A549 treated with AZD2906 at 1 μM for 4 hours (cell line): ENCODE measurements at places on chromosomes 11 and 22. TPM values are rescaled to one million over a fixed set of nuclear protein-coding genes. Genes with fewer than 3 reads are reported as not detected.

Gene ZNF214
- 0.72 to 1.2 TPM (median 0.93 TPM) in 5 replicates for total RNA-seq

Gene ANO9
- 0.44 to 1.1 TPM (median 0.70 TPM) in 5 replicates for total RNA-seq

Gene ROM1
- 3.6 to 4.3 TPM (median 4.0 TPM) in 5 replicates for total RNA-seq

Gene GNB1L
- 14.5 to 19.7 TPM (median 18.7 TPM) in 5 replicates for total RNA-seq

Gene MAJIN
- not detected in 5 replicates for total RNA-seq

Gene OR51B2
- total RNA-seq: not detected in 5 replicates

Gene ARSA
- total RNA-seq: 17.0 to 26.1 TPM (median 22.2 TPM) in 5 replicates

Gene KRTAP5-9
- not detected in 5 replicates for total RNA-seq

Gene KRTAP5-8
- not detected in 5 replicates for total RNA-seq

Gene PRR33
- total RNA-seq: not detected in 5 replicates

Gene CHRM1
- total RNA-seq: 0.03 to 0.08 TPM (median 0.07 TPM) in 4 of 5 replicates, not detected in the other

Gene TANGO2
- 12.5 to 13.6 TPM (median 12.9 TPM) in 5 replicates for total RNA-seq

Gene OR51M1
- not detected in 5 replicates for total RNA-seq

Gene MS4A7
- not detected in 5 replicates for total RNA-seq

Gene SNAP29
- 12.1 to 19.4 TPM (median 17.2 TPM) in 5 replicates for total RNA-seq

Gene CST6
- total RNA-seq: not detected in 5 replicates

Gene SEC14L3
- not detected in 5 replicates for total RNA-seq

Gene CD6
- 0.04 to 0.16 TPM (median 0.09 TPM) in 5 replicates for total RNA-seq

Gene TMPRSS5
- total RNA-seq: 0.09 to 0.13 TPM (median 0.12 TPM) in 4 of 5 replicates, not detected in the other

Gene ANAPC15
- total RNA-seq: 76.2 to 90.1 TPM (median 88.6 TPM) in 5 replicates

Gene TMPRSS13
- total RNA-seq: 0.02 TPM in 1 of 5 replicates, not detected in the others

Gene VPS37C
- 16.2 to 18.2 TPM (median 17.1 TPM) in 5 replicates for total RNA-seq

Gene IGLL1
- not detected in 5 replicates for total RNA-seq

Gene PIH1D2
- total RNA-seq: 0.61 to 1.3 TPM (median 0.86 TPM) in 5 replicates

Gene RIMBP3C
- 0.12 to 0.25 TPM (median 0.20 TPM) in 4 of 5 replicates, not detected in the other for total RNA-seq

Gene GGTLC2
- total RNA-seq: not detected in 5 replicates

Gene OR56A4
- not detected in 5 replicates for total RNA-seq

Gene MMP1
- 0.68 to 1.6 TPM (median 0.73 TPM) in 5 replicates for total RNA-seq

Gene TRIM51
- total RNA-seq: not detected in 5 replicates

Gene ARRB1
- 14.2 to 23.7 TPM (median 19.2 TPM) in 5 replicates for total RNA-seq

Gene ADAMTS15
- total RNA-seq: 5.1 to 7.9 TPM (median 7.1 TPM) in 5 replicates

Gene PNPLA3
- total RNA-seq: 0.59 to 1.1 TPM (median 0.65 TPM) in 5 replicates

Gene NLRP14
- not detected in 5 replicates for total RNA-seq

Gene ZFPL1
- 35.1 to 37.1 TPM (median 36.6 TPM) in 5 replicates for total RNA-seq

Gene SLC6A5
- total RNA-seq: not detected in 5 replicates

Gene OTOG
- not detected in 5 replicates for total RNA-seq

Gene CCDC73
- 0.03 TPM in 2 of 5 replicates, not detected in the others for total RNA-seq
